Stimulated activated CD8-positive, alpha-beta memory T cell treated with anti-CD3 and anti-CD28 coated beads, Interleukin-4, amount 100 ng/mL, for 48 hours (primary cell): ENCODE measurements at places on chromosomes 3 and 15.

GRCh38 chr15:60801395-60801794, 322.5 kb upstream of the ICE2 start:
- DNase-seq = no peak

- no peak for DNase-seq
Measured at GRCh38 chr15:80208758-80209734, 43.0 kb downstream of the CTXND1 start.

GRCh38 chr3:73571238-73571794, 53.4 kb downstream of the PDZRN3 start:
- DNase-seq = no peak

- no peak for DNase-seq
Measured at GRCh38 chr15:80476036-80476435, 71.9 kb downstream of the ARNT2 start.

GRCh38 chr3:39189959-39190269, 2.5 kb downstream of the XIRP1 start:
- peak; percentile 69 for DNase-seq

GRCh38 chr3:109784852-109785631, 447.7 kb upstream of the DPPA4 start:
- DNase-seq = no peak

DNA sequence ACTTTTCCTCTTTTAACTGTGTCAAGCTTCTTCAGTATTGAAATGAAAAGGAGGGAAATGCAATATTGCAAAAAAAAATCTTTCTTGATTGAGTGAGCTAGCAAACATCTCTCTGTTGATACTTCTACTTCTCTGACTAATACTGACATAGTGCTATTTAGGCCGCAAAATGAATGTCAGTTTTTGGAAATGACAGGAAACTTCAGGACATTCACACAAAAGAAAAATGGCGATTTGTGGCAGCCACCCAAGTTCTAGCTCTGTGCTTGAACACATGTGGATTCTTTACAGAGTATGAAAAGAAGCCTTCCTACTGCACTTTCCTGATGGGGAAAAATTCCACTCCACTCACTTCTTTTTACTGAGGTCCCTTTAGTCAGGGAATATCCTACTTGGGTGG, 486.8 kb upstream of the ALCAM start:
- DNase-seq = no peak

DNA sequence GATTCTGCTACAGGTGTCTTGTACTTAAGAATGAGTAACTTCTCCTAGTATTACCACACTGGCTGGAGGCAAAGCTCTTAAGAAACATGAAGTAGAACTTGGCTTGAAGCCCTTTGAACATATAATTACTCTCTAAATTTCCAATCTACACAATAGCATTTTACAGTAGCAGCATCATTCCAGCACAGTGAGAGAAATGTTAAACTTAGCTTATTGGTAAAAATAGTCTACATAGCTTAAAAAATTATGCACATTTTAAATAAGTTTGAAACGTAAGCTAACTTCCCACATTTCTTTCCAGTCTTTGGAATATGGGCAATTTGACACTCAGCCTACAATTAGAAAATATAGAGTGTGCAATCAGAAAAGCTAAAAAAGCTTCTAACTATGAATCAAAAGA, 32.8 kb upstream of the TOP2B start:
- no peak for DNase-seq

DNA sequence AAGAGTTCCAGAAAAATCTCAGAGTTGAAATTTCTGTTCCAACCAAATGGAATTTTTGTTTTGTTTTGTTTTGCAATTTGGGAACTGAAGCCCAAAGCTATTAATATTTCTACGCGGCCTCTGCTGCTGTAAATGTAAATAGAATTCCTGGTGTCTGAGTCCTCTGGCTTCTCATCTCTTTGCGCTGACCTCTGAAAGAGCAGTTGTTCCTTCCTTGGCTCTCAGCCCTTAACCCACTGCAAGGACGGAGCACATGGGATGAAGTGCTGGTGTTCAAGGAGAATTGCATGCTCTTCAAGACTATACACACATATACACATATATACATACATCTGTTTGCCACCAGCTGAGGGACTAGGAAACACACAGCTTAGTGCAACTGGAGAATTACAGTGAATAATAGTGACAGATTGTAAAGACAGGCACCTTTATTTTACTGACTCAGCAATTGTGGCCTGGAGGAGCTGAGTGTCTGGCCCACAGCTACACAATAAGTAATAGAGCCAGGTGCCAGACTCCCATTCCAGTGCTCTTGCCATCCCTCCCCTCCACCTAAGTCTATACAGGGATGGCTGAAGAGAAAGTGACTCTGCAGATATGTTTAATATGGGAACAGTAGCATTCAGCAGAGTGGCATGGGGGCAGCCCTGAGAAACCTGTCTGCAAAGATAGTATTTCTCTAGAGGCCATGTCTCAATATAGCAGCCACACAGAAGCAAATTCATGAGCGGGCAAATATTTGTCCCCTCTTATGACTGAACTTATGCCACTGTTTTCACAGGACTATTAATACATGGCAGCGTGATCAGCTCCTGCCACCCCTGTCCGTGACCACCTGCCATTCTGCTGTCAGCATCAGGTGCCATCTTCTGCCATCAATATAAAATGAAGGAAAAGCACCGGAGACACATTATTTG, 42.3 kb downstream of the NEK10 start:
- DNase-seq = no peak

DNA sequence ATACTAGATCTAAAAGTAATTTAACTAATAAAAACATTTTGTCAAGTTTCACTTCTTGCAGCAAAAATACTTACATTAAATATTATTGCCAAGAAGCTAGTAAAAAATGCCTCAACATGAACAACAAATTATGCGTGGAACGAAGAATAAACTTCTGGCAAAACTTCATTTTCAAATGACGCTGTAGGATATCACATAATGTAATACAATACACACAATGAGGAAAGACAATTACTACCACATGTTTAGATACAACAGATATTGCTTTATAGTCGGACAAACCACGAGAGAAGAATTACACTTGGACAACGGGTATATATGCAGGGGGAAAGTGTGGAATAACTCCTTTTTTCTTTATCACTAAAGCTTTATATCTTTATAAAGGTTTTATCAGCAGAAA, 21.6 kb downstream of the P3H2 start:
- DNase-seq = no peak

GRCh38 chr15:87433871-87434270, 822.7 kb downstream of the NTRK3 start:
- DNase-seq = no peak
